Retinal pigment epithelial cell (primary cell): ENCODE measurements at places on chromosomes 16 and 17.
A peak's percentile ranks its signal among the peaks of the same experiment; 100 is the strongest.

- DNase-seq, result no peak
Measured at GRCh38 chr17:49610883-49611584, 35.4 kb downstream of the NXPH3 start.

- DNase-seq, result no peak
Measured at GRCh38 chr16:72404299-72404698, 232.3 kb upstream of the PMFBP1 start.

GRCh38 chr17:29597361-29598172 lies 4.6 kb downstream of the ANKRD13B start:
- DNase-seq, result no peak

DNA sequence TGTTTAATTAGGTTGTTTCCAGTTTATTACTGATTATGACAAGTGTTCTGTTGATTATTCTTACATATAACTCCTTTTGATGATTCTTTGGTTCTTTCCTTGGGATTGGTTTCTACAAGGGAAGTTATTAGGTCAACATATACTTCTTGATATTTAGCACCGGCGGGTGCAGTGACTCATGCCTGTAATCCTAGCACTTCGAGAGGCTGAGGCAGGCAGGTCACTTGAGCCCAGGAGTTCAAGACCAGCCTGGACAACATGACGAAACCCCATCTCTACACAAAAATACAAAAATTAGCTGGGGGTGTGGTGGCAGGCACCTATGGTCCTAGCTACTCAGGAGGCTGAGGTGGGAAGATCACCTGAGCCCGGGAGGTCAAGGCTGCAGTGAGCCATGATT lies 120.2 kb upstream of the HAS3 start:
- DNase-seq, result no peak

GRCh38 chr16:11634312-11634711 lies 33.9 kb upstream of the SNN start:
- DNase-seq, result no peak

- no peak for DNase-seq
Measured at GRCh38 chr17:8798176-8798845, 854 bp downstream of the MFSD6L start.

GRCh38 chr16:149024-149660 lies 3.3 kb upstream of the HBZ start:
- no peak for DNase-seq

- no peak for DNase-seq
Measured at GRCh38 chr16:88383401-88384221, 852 bp downstream of the ZNF469 start.

DNA sequence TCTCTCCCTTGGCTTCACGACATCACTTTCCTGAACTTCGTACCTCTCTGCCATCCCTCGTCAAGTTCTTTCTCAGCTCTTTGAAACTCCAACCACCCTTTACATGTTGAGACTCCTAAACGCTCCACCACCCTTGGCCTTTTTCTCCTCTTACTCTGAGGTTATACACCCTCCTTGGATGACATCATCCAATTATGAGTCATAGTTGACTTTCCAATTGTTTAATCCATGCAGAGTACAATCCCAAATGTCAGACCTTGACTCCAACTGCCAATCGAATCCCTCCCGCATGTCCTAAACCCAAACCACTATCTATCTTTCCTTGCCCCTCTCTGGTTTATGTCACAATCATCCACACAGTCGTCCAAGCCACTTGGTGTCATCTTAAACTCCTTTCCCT lies 18.4 kb upstream of the C16orf82 start:
- DNase-seq, result no peak

DNA sequence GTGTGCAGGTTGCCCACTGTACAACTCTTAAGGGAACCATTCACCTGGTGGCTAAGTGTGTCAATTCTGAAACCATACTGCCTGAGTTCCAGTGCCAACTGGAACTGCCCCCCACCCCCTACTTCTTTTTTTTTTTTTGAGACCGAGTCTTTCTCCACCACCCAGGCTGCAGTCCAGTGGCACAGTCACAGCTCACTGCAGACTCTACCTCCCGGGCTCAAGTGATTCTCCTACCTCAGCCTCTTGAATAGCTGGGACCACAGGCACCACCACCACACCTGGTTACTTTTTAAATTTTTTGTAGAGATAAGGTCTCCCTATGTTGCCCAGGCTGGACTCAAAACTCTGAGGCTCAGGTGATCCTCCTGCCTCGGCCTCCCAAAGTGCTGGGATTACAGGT lies 40.4 kb upstream of the DHX8 start:
- no peak for DNase-seq

- no peak for DNase-seq
Measured at GRCh38 chr16:85431431-85432124, 181.5 kb upstream of the GSE1 start.

DNA sequence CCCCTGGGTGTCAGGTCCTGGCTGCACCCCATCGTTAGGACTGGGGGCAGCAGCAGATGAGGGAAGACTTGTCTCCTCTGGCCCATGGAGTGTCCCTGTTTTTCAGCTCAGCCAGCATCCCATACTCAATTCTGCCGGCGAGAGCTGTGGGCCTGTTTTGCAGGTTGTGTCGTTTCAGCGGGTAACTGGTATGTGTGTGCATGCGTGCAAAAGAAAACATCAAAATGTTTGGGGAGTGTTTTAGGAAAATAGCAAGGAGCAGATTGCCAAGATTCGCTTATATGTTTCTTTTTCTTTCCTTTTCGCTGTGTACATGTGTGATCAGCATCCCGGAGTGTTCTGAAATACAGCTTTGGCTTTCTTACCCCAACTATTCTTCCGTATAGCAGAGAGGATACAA lies 34.7 kb downstream of the MSI2 start:
- no peak for DNase-seq

DNA sequence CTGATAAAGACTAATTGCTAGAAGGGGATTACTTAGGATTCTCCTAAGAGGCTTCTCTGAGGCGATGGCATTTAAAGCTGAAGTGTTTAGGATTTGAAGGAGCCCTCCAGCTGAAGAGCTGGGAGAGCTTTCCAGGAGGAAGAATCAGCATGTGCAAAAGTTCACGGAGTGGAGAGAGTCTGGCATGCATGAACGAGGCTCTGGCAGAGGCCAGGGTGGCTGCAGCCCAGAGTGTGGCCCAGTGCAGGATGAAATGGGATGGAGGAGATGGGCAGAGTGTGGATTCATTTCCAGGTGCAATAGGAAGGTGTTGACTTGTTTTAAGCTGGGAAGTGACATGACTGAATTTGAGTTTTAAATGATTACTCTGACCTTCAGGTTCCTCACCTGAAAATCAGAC lies 249.0 kb upstream of the CCL2 start:
- no peak for DNase-seq

GRCh38 chr16:82580298-82580890 lies 46.4 kb upstream of the CDH13 start:
- no peak for DNase-seq

DNA sequence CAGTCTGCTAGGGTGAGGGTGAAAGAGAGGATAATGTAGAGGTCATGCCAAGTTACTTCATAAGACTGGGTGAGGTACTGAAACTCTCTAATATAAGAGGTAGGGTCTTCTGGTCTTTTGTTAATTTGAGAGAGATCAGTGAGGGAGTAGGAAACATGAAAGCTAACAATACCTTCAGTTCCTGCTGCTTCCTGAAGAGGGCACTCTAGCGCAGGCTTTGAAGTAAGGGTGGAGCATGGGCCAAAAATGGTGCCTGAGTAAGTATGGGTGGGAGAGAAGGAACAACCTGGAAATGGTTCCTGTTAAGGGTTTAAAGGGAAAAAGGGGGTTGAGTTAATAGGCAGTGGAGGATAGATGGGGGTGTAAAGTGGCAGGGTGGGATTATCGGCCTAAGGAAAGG lies 2449.5 kb downstream of the TP53TG3F start:
- no peak for DNase-seq

DNA sequence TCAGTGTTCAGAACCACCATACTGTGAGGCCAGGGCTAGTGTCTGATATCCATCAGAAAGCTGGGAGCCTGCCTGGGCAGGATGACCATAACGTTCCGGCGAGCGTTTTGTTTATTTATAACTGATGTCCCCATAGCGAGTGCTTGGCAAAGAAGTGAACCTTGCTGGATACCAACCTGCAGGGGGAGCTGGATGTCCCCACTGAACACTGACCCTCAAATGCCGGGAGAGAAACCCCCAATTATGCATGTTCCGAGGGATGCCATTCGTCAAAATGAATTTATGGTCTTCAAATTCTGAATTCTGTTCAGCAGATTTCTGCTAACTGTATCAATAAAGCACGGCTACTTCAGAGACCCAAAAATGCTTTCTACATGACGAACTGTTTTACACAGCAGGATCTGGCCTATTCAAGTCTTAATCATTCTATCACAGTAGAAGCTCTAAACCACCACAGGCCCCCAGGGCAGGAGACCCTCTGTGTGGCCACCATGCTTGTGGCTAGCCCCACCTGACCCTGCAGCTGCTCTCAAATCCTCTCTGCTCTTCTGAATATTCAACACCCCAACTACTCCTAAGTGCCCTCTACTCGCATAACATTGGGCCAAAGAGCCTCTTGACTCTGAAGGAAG lies 15.2 kb downstream of the MED24 start:
- peak; percentile 28 for DNase-seq
